Heart right ventricle (tissue), 16 donors: ENCODE measurements at places on chromosomes 16 and 17. TPM values are rescaled to one million over a fixed set of nuclear protein-coding genes. Genes with fewer than 3 reads are reported as not detected.

- peak; percentile 46 for DNase-seq
These were observed 5.0 kb downstream of the IGFBP4 start for GRCh38 chr17:40448213-40448638.

CHST6 gene
- 1.7 TPM for total RNA-seq

HES7 gene
- total RNA-seq, result not detected

GFOD2 gene
- total RNA-seq, result 9.7 TPM
